ENCODE measurements at places on chromosomes 5 and 9.

DNA sequence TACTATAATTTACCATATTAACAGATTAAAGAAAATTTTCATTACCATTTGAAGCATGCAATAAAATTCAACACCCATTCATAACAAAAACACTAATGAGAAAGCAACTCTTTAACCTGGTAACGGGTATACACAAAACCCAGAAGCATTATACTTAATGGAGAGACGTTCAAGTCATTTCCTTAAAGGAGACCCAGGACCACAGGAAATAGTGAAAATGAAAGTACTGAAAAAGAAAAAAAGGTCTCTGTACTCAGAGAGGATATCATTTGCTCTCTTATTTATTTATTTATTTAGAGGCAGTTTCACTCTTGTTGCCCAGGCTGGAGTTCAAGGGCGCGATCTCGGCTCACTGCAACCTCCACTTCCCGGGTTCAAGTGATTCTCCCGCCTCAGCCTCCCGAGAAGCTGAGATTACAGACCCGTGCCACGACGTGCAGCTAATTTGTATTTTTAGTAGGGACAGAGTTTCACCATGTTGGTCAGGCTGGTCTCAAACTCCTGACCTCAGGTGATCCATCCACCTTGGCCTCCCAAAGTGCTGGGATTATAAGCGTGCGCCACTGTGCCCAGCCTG lies 61.6 kb downstream of the SETX start:
- peaks cover 5% of the 10 kb centered on the region for H3K4me1 ChIP-seq
- H3K27ac ChIP-seq = no peak overlapping the region
- peaks cover 39% of the 10 kb centered on the region for H3K36me3 ChIP-seq
- no peak overlapping the region for H3K4me3 ChIP-seq
- no peaks in the 10 kb centered on the region for H3K27me3 ChIP-seq
- ATAC-seq = no peak

DNA sequence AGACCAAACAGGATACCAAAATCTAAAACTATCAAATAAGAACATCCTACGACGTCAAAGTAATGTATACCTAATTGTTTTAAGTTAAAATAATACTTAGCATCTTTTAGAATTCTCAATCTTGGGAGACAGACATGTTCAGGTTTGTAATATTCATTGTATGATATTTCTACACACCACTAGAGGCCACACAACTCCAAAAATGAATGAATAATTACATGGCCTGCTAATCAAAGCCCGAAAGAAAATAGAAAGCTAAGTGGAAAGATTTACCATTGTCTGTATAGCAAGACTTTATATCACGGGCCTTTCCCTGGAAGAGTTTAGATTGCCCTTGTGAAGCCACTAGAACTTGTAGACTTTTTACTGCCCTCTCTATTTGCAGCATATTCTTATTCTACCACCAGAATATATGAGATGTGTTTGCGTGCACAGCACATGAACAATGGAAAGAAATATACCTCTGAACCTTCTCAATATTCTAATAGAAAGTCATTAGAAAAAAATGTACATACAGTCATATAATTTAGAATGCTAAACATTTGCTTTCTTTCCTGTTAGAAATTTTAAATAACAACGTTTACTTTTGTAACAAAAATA lies 380.1 kb upstream of the NUDT12 start:
- no peak overlapping the region for H3K4me3 ChIP-seq
- no peaks in the 10 kb centered on the region for H3K27me3 ChIP-seq
- no peaks in the 10 kb centered on the region for H3K36me3 ChIP-seq
- no peaks in the 10 kb centered on the region for H3K4me1 ChIP-seq
- H3K27ac ChIP-seq = no peak overlapping the region

- H3K36me3 ChIP-seq = peaks cover 87% of the 10 kb centered on the region
- H3K27ac ChIP-seq = peak overlapping the region; percentile 90
- H3K4me3 ChIP-seq = peak overlapping the region; percentile 72
- no peak for ATAC-seq
- no peaks in the 10 kb centered on the region for H3K27me3 ChIP-seq
- H3K4me1 ChIP-seq = peaks cover 91% of the 10 kb centered on the region
Measured at GRCh38 chr9:110142253-110142652, 65.7 kb downstream of the C9orf152 start.

DNA sequence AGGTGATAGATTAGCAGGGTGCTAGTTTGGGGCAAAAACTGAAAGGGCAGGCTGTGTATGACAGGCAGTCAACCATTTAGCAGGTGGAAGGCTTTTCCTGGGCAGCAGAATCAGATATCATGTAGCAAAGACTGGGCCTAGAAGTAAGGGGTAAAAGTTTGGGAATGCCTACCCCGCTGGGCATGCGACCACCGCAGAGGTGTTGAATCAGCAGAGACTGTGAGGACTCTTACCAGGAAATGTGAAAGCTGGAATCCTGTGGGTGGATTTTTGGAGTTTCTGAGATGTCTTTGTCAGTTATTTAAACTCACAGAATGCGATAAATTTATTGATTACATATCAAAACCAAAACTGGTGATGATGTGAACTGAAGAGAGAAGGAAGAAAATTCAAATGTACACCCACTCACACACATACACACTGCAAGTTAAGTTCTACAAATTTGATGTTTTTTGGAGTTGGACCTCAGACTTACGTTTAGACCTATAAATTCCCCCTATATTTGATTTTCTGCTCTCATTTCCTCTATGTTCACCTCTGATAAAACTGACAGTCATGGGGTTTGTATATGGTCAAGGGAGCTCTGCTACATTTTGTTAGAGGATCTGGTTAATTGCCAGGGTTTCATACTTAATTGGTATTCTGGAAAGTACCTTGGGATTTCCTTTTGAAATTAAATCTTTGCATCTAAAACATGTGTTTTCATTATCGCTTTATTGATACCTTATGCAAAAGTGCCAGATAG lies 333.6 kb downstream of the CSNK1G3 start:
- no peaks in the 10 kb centered on the region for H3K36me3 ChIP-seq
- peak; percentile 31 for ATAC-seq
- H3K4me1 ChIP-seq = peaks cover 15% of the 10 kb centered on the region
- peak overlapping the region; percentile 5 for H3K27ac ChIP-seq

- ATAC-seq = no peak
- no peak overlapping the region for H3K27ac ChIP-seq
- no peaks in the 10 kb centered on the region for H3K4me1 ChIP-seq
- no peak overlapping the region for H3K4me3 ChIP-seq
- no peaks in the 10 kb centered on the region for H3K27me3 ChIP-seq
Measured at GRCh38 chr5:104096451-104096850, 533.9 kb upstream of the NUDT12 start.

- peak; percentile 78 for ATAC-seq
- H3K4me3 ChIP-seq = peak overlapping the region; percentile 83
- H3K27ac ChIP-seq = peak overlapping the region; percentile 82
- peaks cover 21% of the 10 kb centered on the region for H3K27me3 ChIP-seq
- H3K4me1 ChIP-seq = peaks cover 16% of the 10 kb centered on the region
- H3K36me3 ChIP-seq = no peaks in the 10 kb centered on the region
Measured at GRCh38 chr9:95494022-95494415, 22.8 kb downstream of the PTCH1 start.

GRCh38 chr5:132458226-132458560 lies 32.4 kb downstream of the IRF1 start:
- peaks cover 28% of the 10 kb centered on the region for H3K36me3 ChIP-seq
- no peak for ATAC-seq
- peak overlapping the region; percentile 90 for H3K27ac ChIP-seq
- no peaks in the 10 kb centered on the region for H3K27me3 ChIP-seq

- no peaks in the 10 kb centered on the region for H3K36me3 ChIP-seq
- H3K27me3 ChIP-seq = no peaks in the 10 kb centered on the region
Measured at GRCh38 chr5:161600156-161600555, 53.6 kb upstream of the GABRB2 start.

- no peak overlapping the region for H3K27ac ChIP-seq
- no peak for ATAC-seq
- H3K4me3 ChIP-seq = no peak overlapping the region
- H3K4me1 ChIP-seq = no peaks in the 10 kb centered on the region
- H3K36me3 ChIP-seq = peaks cover 33% of the 10 kb centered on the region
Measured at GRCh38 chr9:98217255-98217654, 24.8 kb upstream of the CORO2A start.
